ENCODE measurements at places on chromosomes 13 and 19. TPM values are rescaled to one million over a fixed set of nuclear protein-coding genes. Genes with fewer than 3 reads are reported as not detected.
A peak's percentile ranks its signal among the peaks of the same experiment; 100 is the strongest.

- DNase-seq, result peak; percentile 45
These were observed 8.0 kb downstream of the MYO1F start for GRCh38 chr19:8569066-8569771.

DNA sequence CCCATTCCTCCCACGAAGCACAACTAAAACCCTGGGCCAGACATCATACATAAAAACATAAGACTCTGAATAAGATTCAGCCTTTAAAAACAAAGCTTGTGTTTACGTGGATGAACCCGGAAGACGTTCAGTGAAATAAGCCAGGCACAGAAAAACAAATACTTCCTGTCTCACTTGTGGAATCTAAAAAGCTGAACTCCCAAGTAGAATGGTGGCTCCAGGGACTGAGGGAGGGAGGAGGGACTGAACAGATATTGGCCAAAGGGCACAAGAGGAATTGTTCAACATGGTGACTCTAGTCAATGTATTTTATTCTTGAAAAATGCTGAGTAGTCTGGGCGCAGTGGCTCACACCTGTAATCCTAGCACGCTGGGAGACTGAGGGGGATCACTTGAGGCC, 35.7 kb upstream of the TPM4 start:
- no peak for DNase-seq

- no peak for DNase-seq
These were observed 11.1 kb upstream of the ARRDC2 start for GRCh38 chr19:17996826-17997316.

GRCh38 chr19:14476673-14477401, 1.7 kb upstream of the PTGER1 start:
- no peak for DNase-seq

DNA sequence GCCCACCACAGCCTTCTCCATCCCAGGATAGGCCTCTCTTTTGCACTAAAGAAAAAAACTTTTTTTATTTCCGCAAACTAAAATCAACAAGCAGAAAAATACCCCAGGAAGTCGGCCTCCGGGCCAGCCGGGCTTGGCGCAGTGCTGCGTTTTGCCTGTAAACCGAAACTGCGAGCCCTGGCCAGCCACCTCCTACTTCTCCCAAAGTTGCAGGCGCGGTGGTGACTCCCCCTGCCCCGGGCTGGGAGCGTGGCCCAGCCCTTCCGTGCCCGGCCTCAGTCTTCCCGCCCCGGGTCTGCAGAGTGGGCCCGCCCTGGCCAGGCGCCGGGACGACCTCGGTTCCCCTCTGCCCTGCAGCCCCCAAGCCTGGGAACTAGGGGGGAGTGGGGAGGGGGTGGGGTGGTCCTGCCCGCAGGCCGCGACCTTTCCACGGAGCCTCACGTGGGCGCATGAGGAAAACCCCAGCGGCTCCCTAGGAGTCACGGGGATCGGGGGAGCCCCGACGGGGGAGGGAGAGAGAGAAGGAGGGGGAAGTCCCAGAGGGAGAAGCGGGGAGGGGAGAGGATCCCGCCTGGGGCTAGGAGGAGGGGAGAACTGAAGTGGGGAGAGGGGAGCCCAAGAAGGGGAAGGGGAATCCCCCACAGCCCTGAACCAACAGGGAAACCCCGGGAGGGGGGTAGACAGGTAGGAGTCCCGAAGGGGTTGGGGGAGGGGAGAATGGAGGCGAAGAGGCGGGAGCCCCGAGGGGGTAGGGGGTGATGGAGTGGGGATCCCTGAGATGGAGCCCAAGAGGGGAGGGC, 3.0 kb downstream of the GADD45B start:
- DNase-seq, result no peak

DNA sequence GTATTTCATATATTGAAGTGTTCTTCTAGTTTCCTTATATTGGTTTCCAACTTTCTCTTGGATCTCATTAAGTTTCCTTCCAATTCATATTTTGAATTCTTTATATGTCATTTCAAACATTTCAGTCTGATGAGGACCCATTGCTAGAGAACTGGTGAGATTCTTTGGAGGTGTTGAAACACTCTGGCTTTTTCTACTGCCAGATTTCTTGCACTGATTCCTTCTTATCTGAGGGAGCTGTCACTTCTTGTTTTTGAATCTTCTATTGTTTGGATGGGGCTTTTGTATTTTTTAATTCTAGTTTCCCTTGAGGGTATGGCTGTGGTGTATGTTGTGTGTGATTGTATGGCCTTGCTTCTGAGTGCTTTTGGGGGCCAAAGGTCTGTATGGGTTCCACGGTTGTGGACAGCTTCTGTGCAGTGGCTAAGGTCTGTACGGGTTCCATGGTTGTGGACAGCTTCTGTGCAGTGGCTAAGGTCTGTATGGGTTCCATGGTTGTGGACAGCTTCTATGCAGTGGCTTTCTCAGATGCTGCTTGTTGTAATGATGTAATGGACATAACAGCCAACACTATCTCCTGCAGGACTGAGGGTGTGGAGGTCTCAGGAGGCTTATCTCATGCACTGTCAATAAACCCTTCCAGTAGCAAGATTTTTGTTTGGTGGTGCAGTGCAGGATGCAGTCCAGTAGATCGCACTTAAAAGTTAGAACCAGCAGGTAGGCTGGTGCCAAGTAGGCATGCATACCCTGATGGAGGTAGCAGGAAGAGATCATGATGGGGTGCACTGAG, 36.8 kb downstream of the ACSBG2 start:
- DNase-seq, result no peak

GRCh38 chr13:22049384-22049783, 378.5 kb downstream of the FGF9 start:
- peak; percentile 50 for DNase-seq

DNA sequence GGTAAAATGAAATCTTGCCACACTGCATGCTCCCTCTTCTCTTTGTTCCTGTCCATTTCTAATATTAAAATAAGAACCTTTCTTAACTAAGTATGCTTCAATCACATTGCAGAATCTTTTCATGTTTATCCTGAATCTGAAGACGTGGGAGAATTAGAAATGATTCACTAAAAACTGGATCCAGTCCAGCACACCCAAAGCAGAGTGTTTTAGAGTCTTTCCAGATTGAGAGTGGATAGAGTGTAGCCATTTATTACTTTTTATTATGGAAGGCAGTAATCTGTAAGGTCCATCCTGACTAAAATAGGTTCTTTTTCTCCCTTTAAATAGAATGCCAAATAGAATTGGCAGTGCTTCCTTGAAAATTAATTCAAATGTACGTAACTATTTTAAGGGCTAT, 453.5 kb downstream of the TDRD3 start:
- DNase-seq, result no peak

FFAR2 gene
- not detected for total RNA-seq

MAST1 gene
- total RNA-seq, result 1.5 TPM

AP1M2 gene
- total RNA-seq, result 39.7 TPM

Data from epithelial cell of proximal tubule (primary cell).